ENCODE measurements at places on chromosomes 5 and 9. TPM values are rescaled to one million over a fixed set of nuclear protein-coding genes. Genes with fewer than 3 reads are reported as not detected.

SLC36A3 gene
- not detected for total RNA-seq

- DNase-seq = no peak
- no peak overlapping the region for H3K4me3 ChIP-seq
Measured at GRCh38 chr9:15999422-16000339, 446.8 kb downstream of the CCDC171 start.

DNA sequence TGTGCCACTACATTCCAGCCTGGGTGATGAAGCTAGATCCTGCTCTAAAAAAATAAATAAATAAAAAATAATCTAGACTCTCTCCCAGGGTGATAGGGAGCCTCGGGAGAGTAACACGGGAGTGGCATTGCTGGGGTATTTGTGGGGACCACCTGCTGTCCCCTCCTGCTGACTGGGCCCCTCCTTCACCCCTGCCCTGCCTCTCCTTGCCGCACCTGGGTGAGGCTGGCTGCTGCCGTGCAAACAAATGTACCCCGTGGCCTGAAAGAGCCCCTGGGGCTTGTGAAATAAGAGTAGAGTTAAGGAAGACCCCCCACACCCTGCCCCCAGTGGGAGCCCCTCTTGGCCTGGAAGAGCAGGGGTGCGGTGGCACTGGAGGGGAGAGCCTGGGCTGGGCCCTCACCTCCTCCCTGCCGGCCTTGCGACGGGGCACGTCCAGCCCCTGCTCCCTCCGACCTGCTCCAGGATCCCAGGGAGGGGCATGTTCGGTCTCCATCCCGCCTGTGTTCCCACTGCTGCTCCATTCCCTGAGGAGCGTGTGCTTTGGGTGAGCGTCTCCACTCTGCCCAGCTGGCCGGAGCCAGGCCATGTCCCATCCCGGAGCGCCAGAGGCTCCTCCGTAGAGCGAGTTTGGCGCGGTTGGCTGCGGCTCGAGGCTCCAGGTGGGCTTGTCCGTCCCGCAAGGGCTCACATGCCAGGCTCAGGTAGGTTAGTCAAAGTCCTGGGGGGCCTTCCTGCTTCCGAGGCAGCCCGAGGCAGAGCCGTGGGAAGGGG, 75.0 kb upstream of the RNU6ATAC start:
- peaks cover 4% of the 10 kb centered on the region for H3K27me3 ChIP-seq
- no peak overlapping the region for H3K27ac ChIP-seq
- H3K36me3 ChIP-seq = no peaks in the 10 kb centered on the region
- no peak for DNase-seq
- peaks cover 13% of the 10 kb centered on the region for H3K4me1 ChIP-seq
- no peak overlapping the region for H3K4me3 ChIP-seq

- H3K27ac ChIP-seq = no peak overlapping the region
- H3K4me3 ChIP-seq = no peak overlapping the region
- DNase-seq = no peak
- no peaks in the 10 kb centered on the region for H3K36me3 ChIP-seq
- H3K4me1 ChIP-seq = peaks cover 11% of the 10 kb centered on the region
Measured at GRCh38 chr5:93887678-93888077, 146.3 kb upstream of the POU5F2 start.

DNA sequence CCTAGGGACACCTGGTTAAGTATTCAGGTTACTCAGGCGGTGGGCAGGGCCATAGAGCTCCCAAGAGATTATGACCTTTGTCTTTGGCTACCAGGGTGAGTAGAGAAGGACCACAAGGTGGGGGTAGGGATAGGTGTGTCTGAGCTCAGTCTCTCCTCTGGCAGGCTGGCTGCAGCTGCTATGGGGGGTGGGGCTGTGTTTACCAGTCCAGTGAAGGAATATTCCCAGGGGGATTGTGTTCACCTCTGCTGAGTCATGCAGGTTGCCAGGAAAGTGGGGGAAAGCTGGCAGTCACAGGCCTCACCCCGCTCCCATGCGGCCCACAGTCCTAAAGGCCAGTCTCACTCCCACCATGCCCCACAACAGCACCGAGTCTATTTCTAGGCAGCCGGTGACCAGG, 53.6 kb upstream of the POU5F2 start:
- no peak overlapping the region for H3K4me3 ChIP-seq
- H3K27ac ChIP-seq = no peak overlapping the region
- H3K36me3 ChIP-seq = peaks cover 14% of the 10 kb centered on the region
- DNase-seq = no peak
- no peaks in the 10 kb centered on the region for H3K27me3 ChIP-seq

DNA sequence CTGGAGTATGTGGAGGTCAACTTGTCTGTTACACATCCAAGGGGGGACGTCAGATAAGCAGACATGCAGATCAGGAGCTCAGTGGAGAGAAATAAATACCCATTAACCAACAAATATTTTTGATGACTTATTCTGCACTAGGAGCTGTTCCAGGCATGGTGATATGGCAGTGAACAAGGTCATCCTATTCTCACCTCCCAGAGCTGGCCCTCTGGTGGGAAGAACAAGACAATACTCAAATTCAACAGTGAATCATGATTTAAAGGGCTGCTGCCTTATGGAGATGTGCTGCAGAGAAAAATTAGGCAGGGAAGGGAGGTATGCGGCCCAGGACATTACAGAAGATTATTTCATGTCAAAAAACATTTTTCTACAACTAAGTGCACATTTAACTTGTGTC, 36.5 kb downstream of the SYK start:
- H3K4me3 ChIP-seq = no peak overlapping the region
- DNase-seq = no peak
- no peaks in the 10 kb centered on the region for H3K36me3 ChIP-seq
- H3K27ac ChIP-seq = no peak overlapping the region
- peaks cover under 1% of the 10 kb centered on the region for H3K27me3 ChIP-seq

DNA sequence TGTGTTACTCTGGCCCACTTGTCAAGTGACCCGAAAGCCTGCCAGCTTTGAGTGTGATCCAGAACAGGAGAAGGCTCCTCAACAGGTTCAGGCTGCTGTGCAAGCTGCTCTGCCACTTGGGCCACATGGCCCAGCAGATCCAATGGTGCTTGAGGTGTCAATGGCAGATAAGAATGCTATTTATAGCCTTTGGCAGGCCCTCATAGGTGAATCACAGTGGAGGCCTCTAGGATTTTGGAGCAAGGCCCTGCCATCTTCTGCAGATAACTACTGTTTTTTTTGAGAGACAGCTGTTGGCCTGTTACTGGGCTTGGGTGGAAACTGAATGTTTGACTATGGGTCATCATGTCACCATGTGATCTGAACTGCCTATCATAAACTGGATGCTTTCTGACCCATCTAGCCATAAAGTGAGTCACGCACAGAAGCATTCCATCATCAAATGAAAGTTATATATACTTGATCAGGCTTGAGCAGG, 180.8 kb downstream of the CARTPT start:
- H3K36me3 ChIP-seq = no peaks in the 10 kb centered on the region
- H3K27me3 ChIP-seq = peaks cover 3% of the 10 kb centered on the region
- H3K27ac ChIP-seq = no peak overlapping the region
- no peak for DNase-seq

- H3K36me3 ChIP-seq = peaks cover 2% of the 10 kb centered on the region
- peak overlapping the region; percentile 57 for H3K4me3 ChIP-seq
- H3K4me1 ChIP-seq = peaks cover 8% of the 10 kb centered on the region
- no peak overlapping the region for H3K27ac ChIP-seq
- H3K27me3 ChIP-seq = peaks cover 20% of the 10 kb centered on the region
Measured at GRCh38 chr9:17135295-17136160, 688 bp downstream of the CNTLN start.

GRCh38 chr9:131145245-131145644, 19.9 kb downstream of the NUP214 start:
- H3K4me1 ChIP-seq = no peaks in the 10 kb centered on the region
- no peaks in the 10 kb centered on the region for H3K27me3 ChIP-seq
- peaks cover 60% of the 10 kb centered on the region for H3K36me3 ChIP-seq
- no peak overlapping the region for H3K27ac ChIP-seq
- no peak for DNase-seq

GRCh38 chr5:31407921-31408693, 123.8 kb downstream of the DROSHA start:
- peaks cover 58% of the 10 kb centered on the region for H3K36me3 ChIP-seq
- H3K4me3 ChIP-seq = no peak overlapping the region
- peaks cover 6% of the 10 kb centered on the region for H3K4me1 ChIP-seq
- no peak for DNase-seq
- no peaks in the 10 kb centered on the region for H3K27me3 ChIP-seq
- H3K27ac ChIP-seq = no peak overlapping the region

DNA sequence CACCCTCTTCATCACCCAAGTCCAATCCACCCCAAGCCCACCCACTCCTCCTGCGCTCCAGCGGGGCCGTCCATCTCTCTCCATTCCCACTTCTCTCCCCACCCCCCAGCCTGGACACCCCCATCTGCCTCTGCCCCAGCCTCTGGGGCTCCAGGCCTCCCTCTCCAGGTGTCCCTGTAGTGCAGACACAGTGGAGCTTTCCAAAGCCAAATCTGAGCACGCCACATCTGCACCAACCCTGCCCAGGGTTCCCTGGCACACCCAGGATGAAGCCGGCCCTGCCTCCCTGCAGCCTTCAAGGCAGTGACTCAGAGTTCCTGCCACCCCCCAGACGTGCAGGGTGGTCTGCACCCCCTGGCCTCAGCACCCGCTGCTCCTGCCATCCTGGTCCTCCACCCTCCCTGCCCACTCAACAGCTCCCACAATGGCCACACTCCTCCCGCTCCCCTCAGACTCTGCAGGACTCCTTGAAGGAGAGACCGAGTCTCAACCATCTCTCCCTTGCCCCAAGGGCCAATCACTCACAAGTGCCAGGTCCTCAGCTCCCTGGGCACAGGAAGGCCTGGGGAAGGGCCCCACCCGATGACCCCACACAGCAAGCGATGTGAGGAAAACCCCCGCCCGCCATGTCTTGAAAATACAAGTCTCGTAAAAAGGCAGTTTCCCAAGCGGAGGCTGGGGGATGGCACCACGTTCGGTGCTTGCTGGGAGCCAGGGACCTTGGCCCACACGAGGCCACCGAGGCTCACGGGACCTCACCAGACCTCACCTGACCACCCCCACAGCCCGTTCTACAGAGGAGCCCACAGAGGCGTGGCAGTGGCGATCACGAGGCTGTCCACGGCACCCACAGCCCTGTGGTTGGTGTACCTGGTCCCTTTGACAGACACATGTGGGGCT, 22.2 kb downstream of the VAV2 start:
- H3K4me1 ChIP-seq = peaks cover 2% of the 10 kb centered on the region
- H3K36me3 ChIP-seq = peaks cover under 1% of the 10 kb centered on the region
- H3K27ac ChIP-seq = no peak overlapping the region
- no peak for DNase-seq
- no peak overlapping the region for H3K4me3 ChIP-seq

- H3K27me3 ChIP-seq = no peaks in the 10 kb centered on the region
- H3K4me3 ChIP-seq = no peak overlapping the region
Measured at GRCh38 chr9:14924230-14925219, 14.3 kb upstream of the FREM1 start.

All from activated CD4-positive, alpha-beta memory T cell treated with anti-CD3 and anti-CD28 coated beads for 36 hours (primary cell).